ENCODE measurements at places on chromosomes 2 and 18. TPM values are rescaled to one million over a fixed set of nuclear protein-coding genes. Genes with fewer than 3 reads are reported as not detected.

- DNase-seq = no peak
Measured at GRCh38 chr18:55477860-55478581, 110.0 kb downstream of the TCF4 start.

ABCB6 gene
- 59.5 TPM for polyA plus RNA-seq

GRCh38 chr2:58047373-58047935 is 848 bp downstream of the VRK2 start:
- no peak for DNase-seq

GRCh38 chr2:133705287-133705686 is 137.0 kb upstream of the NCKAP5 start:
- DNase-seq = no peak

RAD51AP2 gene
- polyA plus RNA-seq = 0.21 TPM

DNA sequence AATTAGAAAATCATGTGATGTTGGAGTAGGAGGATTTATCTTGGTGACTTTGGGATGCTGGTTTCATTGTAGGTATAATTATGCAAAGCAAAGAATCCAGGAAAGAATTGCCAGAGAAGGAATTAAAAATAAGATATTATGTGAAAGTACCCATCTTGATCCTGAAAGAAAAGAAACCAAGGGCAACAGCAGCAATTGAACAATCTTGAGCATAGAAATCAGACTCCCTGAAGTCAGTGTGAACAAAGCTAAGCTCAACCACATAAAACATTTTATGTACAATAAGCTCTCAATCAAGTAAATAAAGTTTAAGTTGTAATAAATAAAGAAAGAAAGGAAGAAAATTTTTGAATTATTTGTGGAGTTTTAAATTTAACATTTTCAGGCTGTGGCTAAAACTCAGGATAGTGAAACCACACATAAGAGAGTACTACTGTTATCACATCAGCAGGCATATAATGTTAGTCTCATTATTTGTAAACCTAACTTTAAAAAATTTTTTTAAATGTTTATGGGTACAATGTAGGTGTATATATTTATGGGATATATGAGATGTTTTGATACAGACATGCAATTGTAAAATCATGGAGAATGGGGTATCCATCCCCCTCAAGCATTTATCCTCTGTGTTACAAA is 32.8 kb upstream of the GPR55 start:
- no peak for DNase-seq

DUSP19 gene
- polyA plus RNA-seq = 1.1 TPM

DNA sequence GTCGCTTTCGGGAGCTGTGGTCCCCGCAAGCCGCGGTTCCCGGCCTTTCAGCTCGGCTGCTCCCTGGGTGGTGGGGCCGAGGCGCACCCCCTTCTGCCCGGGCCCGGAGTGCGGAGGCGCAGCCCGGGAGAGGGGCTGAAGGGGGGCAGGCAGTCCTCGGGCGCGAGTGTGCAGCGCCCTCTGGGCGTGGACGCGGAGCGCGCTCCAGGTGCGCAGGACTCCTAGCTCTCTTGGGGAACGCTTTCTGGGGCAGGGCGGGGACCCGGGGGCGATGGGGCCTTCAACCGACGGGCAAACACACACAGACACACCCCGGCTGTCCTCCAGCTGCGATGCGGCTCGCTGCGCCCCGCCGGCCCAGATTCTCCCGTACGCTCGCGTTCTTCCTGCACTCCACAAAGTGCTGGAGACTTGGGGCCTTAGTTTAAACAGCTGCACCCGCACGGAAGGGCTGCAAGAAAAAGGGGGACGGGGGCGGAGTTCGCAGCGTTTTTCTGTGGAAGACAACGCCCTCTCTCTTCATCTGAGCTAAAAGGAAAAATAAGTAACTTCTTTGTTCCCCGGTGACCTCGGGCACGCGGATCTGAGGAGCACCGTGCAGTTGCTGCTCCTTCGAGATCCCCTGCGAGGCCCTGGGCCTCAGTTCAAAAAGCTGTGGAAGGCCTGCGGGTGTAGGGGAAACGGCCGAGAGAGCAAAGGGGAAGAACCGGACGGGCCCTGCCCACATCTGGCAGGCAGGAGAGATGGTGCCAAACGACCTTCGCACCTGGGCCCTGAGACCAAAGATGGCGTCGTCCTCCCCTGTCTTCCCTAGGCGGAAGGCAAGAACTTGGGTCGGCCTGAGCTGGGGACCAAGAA is 593 bp upstream of the SDC1 start:
- DNase-seq = peak; percentile 90

CCDC68 gene
- 7.8 TPM for polyA plus RNA-seq

MFSD2B gene
- polyA plus RNA-seq = not detected

DNA sequence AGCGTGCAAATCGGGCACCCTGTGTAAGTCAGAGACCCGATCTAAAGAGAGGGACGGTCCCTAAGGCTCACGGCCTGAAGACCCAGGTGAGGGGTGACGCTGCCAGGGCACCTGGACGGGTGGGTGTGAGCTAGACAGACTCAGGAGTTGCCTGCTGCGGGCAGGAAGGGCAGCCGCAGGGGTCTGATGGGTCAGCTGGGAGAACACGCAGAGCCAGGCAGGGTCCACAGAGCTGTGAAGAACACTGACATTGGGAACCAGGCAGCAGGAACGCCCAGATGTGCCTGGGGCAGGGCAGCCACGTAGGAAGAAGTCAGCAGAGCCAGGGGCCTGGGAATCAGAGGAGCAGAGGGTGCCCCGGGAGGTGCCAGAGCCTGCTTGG is 25.9 kb downstream of the HDAC4 start:
- no peak for DNase-seq

DNA sequence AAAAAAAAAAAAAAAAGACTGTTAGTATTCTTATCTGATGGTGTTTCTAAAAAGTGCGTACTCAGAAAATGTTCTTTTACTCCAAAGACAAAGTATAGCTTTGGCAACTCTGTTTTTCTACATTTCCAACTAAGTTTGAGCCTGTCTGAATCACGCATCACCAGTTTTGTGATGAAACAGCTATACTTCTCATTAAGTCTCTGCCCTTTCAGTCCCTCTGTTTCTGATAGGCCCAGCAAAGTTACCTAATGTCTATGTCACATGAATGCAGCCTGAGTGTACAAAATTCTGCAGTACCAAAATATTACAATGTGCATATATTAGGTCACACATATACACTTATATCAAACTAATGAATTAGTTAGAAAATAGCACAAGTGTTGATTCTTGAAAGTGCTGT is 22.4 kb downstream of the TWSG1 start:
- no peak for DNase-seq
